Activated CD4-positive, CD25-positive, alpha-beta regulatory T cell treated with anti-CD3 and anti-CD28 coated beads, Interleukin-2, amount 50 U/mL, for 72 hours (primary cell): ENCODE measurements at places on chromosomes 3 and 15.
A peak's percentile ranks its signal among the peaks of the same experiment; 100 is the strongest.

DNA sequence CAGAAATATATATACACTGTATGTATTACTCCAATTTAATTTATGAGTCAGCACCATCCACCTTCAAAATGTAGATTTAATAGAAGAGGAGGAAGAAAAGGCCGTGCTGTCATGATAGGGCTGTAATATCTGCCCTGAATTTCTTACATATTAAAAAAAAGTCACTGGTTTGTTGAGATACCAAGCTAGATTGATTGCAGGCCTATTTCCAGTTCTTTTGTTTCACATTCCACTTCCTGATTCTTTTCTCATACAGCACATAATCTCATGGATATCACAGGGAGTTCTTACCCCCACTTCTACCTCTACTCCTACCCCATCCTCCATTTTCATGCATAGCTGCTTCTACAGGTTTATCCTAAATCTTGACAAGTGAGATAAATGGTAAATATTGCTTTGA, 290.3 kb downstream of the ZBTB20 start:
- DNase-seq: no peak

GRCh38 chr3:72494626-72495025, 353.6 kb downstream of the SHQ1 start:
- no peak for DNase-seq

GRCh38 chr3:194009892-194010533, 125.9 kb upstream of the HES1 start:
- no peak for DNase-seq

DNA sequence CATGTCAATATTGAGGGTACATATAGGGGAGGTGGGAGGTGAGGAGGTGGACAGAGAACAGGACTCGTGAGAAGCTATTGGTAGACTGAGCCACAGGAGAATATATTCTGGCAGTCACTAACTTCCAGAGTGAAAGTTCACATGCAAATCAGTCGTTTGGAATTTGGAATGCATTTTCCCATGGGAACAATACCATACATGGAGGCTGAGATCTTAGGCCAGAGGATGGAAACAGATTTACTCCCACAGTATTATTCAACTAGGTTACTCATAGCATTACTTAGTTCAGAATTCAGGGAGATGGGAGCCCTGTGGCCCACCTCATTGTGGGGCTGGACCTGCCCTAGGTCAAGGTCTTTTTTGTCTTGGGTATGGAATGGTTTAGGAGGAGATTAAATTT, 36.4 kb upstream of the ABHD2 start:
- no peak for DNase-seq

DNA sequence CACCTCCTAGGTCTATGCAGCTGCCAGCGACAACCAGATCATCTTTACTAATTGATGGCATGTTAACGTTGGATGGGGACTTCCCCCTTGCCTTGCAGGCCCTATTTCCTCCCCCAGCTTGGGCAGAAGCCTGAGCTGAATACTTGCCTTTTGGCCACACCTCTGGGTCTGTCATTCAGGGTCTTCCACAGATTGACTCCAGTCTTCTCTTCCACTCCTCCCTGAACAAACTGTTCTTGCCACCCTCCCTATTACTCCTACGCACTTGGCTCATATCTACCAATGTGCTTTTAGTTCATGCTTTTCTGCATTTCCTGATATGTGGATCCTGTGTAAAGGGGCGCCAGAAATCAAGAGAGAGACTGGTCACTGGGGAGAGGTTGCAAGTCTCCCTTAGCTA, 73.5 kb downstream of the DNASE1L3 start:
- DNase-seq: no peak

DNA sequence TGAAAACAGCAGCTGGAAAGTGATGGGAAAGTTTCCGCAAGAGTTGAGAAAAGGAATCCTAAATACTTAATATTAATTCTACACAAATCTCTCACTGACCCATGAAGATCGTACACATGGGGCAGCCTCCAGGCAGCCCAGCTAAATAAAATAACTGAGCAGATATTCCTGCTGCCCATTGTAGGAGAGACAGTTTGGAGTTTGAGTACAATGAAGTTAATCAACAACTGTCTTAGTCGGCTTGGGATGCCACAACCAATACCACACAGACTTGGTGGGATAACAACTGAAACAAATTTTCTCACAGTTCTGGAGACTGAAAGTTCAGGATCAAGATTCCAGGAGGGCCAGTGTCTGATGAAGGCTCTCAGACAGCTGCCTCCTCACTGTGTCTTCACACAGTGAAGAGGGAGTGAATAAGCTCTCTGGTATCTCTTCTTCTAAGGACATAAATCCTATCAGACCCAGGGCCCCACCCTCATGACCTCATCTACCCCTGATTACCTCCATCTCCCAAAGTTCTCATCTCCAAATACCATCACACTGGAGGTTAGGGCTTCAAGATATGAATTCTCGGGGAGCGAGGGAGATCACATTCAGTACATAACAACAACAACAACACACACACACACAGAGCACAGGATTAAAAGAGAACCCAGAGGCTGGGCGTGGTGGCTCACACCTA, 9.7 kb downstream of the TRPM7 start:
- no peak for DNase-seq

GRCh38 chr15:101483462-101483861, 6.0 kb downstream of the PCSK6 start:
- no peak for DNase-seq

GRCh38 chr15:66798426-66799061, 96.5 kb downstream of the SMAD6 start:
- DNase-seq: no peak

DNA sequence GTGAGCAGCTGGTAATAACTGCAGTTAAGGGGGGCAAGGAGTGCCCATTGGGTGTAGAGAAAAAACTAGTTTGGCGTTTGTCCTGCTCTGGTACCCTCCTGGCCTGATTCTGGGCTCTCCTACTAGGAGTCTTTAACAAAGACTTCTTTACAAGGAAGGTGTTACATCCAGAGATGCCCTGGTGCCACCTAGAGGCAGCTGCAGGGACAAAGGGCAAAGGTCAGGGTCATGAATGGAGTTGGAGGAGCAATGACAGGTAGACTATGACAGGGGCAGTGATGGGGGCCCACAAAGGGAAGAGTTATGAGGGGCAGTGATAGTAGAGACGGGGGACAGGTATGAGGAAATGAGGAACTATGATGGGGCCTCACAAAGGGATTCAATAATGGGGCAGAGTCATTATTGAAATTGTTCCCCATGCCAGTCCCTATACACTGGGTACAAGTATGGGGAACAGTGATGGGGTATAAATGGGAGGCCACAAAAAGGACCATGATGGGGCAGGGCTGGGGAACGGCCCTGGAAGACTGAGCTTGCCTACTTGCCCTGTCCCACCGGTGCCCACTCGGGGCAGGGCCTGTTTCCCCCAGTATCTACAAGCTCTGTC, 7.9 kb downstream of the CCDC71 start:
- peak; percentile 49 for DNase-seq

- DNase-seq: no peak
Measured at GRCh38 chr3:101249522-101249921, 70.9 kb downstream of the IMPG2 start.

DNA sequence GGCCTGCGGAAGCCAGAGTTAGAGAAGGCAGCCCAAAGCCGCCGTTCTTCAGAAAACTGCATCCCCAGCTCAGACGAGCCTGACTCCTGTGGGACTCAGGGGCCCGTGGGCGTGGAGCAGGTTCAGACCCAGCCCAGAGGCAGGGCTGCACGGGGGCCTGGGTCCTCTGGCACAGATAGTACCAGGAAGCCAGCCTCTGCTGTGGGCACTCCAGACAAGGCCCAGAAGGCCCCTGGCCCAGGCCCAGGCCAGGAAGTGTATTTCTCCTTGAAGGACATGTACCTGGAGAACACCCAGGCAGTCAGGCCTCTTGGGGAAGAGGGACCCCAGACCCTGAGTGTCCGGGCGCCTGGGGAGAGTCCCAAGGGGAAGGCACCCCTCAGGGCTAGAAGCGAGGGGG, 23.1 kb downstream of the ALPK3 start:
- DNase-seq: no peak

- DNase-seq: no peak
Measured at GRCh38 chr3:63877737-63878393, 14.2 kb downstream of the ATXN7 start.

DNA sequence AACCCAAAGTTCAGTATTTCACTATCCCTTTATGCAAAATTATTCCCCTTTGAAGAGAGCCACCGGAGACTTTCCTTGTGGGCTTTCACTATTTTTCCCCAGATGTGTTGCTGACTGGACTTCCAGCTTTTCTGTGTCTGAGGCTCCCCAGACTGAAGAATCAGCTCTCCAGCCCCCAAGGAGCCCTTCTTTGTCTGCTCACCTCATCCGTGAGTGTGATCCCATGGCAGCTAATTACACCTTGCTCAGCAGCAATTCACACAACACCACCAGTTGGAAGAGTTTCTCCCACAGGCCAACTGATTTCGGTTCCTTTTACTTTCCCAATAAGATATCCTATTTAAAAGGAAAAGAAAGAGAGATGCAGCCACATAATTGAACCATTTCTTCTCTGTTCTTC, 249.5 kb upstream of the TRIM42 start:
- DNase-seq: no peak

DNA sequence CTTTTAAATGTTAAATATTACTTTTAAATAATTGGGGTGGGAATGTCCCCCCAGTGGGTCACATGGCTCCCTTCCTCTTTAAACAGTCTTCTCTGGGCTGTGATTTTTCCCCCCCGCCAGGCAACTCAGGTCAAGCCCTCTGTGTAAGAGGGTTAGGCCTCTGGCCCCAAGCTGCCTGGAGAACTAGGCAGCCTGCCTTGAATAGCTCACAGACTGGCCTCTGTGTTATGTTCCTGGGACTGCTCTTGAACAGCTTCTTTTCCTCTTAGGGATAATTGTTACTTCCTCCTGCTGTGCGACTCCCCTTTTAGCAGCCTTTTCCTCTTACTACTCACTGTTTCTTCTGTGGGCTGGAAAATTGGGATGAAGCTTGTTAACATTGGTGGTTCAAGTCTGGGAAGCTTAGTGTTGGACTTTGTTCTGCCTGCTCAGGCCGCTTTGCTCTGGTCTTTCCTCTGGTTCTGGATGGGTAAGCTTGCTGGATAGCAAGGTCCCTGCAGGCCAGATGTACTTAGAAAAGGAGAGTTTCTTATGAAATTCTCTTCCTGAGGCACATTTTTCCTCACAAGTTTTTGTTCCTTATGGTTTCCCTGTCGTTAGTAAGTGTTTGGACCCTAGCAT, 2.2 kb downstream of the TEX264 start:
- DNase-seq: no peak

DNA sequence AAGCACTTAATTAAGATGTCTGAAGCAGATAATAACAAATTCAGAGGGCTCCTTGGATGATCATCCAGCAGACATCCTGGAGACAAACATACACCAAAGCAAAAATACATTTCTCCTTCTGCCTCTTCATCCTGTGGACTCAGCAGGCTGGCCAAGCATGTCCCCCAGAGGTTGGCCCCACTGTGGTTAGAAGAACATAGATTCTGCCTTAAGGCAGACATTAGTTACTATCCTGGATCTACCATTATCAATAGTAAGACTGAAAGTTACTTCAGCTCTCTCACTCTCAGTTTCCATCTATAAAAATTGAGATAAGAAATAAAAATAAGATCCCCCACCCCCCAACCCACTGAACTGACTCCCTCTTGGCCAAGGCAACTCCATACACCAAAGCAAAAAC, 28.6 kb upstream of the TGFBR2 start:
- no peak for DNase-seq

DNA sequence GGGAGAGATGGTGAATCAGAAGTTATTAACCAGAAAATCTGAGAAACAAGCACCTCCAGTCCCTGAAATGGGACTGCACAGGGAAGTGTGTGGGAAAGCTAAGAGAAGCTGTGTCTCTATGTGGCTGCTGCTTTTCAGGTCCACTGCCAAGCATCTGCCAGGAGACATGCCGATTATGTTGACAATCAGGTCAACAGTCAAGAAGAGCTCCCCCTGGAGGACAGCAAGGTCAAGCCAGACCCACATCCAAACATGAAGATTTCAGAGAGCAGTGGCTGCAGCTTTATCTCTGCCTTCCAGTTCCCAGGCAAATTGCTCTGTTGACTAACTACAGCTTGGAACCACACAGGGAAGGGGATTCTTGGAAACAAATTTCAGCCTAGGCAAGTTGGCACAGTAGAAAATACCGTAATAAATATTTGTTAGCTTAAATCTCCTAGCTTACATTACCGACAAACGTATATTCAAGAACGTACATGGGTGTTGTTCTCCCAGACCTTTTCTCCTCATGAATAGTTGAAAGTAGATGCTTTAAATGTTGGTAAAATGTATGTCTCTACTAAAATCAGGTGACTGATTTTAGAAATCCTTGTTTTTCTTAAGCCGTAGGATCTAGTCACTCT, 394.5 kb upstream of the RARB start:
- no peak for DNase-seq

GRCh38 chr3:26587571-26587970, 35.0 kb upstream of the LRRC3B start:
- DNase-seq: no peak

- no peak for DNase-seq
Measured at GRCh38 chr3:10547413-10547812, 42.0 kb upstream of the ATP2B2 start.

DNA sequence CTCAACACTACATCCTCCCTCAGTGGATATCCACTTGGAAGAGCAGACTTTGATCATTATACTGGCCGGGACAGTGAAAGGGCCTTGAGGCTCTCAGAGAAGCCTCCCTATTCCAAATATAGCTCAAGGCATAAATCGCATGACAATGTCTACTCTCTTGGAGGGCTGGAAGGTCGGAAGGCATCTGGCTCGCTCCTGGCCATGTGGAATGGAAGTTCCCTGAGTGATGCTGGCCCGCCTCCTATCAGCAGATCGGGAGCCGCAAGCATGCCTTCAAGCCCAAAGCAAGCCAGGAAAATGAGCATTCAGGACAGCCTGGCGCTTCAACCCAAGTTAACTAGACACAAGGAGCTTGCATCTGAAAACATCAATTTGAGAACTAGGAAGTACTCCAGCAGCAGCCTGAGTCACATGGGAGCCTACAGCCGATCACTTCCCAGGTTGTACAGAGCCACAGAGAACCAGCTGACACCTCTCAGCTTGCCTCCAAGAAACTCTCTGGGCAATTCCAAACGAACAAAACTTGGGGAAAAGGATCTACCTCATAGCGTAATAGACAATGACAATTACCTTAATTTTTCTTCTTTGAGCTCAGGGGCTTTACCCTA, 25.4 kb downstream of the PHLDB2 start:
- DNase-seq: no peak

DNA sequence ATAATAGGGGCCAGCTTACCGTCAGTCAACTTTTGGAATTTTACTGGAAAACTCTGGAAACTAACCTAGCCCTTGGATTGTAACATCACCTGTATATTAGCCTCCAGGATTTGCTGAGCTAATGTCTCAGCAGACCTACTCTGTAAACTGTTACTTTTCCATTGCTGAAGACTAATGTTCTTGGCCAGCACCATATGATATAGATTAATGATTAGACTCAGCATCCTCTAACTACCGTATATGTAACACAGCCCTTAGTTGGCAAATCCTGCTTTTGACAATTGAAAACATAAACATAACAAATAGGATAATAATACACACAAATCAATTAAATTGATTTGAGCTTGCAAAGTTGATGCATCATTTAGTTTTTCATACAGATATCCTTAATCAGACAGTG, 26.6 kb upstream of the GBE1 start:
- no peak for DNase-seq
